ENCODE measurements at places on chromosomes 16 and 17. TPM values are rescaled to one million over a fixed set of nuclear protein-coding genes. Genes with fewer than 3 reads are reported as not detected.

The PDIA2 gene
- polyA plus RNA-seq: 1.8 TPM

The MPP2 gene
- polyA plus RNA-seq: 6.1 TPM

The ULK2 gene
- polyA plus RNA-seq: 31.8 TPM

DNA sequence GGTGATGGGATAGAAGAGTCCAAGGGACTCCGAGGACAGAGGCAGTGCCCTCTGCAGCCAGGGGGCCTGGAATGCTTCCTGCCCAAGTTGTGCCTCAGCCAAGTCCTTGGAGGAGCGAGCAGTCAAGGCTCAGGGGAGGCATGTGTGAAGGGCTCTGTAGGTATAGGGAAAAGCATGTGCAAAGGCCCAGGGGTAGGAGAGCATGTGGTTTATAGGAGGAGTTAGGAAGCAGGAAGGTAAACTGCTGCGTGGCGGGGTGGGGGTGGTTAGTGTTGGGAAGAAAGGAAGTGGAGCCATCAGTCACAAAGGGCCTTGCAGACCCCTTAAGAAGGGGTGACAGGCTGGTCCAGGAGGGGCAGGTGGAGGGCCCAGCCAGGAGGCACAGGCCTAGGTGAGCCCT lies 7.2 kb downstream of the POLR3E start:
- no peak for DNase-seq

- DNase-seq: no peak
Observed at GRCh38 chr17:41863074-41863848, 2.0 kb downstream of the KLHL11 start.

DNA sequence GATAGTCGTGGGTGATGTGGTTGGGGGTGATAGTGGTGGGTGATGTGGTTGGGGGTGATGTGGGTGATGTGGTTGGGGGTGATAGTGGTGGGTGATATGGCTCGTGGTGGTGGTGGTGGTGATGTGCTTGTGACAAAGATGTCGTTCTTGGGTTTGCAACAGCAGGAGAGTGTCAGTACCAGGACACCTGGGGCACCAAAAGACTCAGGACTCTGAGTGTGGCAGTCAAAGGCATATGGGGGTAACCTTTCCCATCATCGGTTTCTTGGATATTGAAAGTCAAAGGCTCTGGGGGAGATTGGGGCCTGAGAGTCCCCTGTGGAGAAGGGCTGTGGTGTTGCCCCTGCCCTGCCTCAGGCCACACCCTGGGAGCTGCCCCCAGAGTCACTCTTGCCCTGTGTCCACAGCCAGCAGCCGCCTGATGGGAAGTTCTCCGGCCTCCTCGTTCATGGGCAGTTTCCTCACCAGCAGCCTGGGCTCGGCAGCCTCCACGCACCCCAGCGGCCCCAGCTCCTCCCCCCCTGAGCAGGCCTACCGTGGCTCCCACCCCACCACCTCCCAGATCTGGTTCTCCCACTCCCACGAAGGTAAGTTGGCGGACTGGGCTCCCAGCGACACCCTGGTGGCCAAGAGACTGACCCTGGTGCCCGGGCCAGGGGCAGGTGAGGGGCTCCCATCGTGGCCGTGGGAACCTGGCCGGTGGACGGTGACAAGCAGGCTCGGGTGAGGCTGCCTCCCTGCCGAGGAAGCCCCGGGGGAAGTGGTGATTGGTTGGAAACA lies 31.3 kb downstream of the BAHCC1 start:
- no peak for DNase-seq

- no peak for DNase-seq
Observed at GRCh38 chr17:1521086-1521640, 4.8 kb upstream of the INPP5K start.

- no peak for DNase-seq
Observed at GRCh38 chr17:83079352-83079747, at the start of gene METRNL. Gene METRNL (plus strand): TSS chr17:83079609. CDS start chr17:83079816, 207 bp downstream.

DNA sequence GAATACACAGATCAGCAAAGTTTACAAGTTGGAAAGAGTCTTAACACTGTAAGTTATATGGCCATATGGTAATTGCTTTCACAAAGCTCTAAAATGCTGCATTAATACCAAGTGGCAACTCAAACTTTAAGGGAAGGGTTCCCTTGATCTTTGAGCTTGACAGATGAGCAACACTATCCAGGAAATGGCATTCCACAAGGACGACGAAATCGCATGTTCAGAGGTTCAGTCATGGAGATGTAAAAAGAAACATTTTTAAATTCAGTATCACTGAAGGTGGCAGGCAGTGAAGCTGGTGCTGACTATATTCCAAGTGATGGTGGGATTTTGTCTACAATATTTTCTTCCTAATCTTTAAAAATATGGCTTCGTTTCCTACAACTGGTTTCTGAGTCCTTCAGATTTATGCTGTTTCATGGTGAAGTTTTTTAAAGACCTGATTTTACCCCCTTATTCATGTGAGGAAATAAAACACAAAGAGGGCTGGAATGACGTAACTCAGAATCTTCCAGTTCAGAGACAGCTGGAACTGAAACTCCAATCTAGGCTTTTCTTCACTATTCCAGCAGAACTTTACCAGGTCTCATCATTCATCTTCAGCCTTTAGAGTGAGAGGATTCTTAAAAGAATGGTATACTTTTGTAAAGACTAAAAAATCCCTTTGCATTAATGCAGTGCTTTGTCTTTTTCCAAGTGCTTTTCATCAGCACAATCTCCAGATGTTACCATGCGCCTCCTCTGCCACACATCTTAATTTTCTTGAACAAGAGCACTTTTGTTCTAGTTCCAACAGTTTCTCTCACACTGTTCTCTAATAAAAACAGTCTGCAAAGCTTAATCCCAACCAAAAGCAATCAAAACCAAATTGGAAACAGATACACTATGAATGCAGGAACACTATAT lies 20.2 kb downstream of the CHCT1 start:
- no peak for DNase-seq

- no peak for DNase-seq
Observed at GRCh38 chr17:40553694-40554534, 11.4 kb downstream of the CCR7 start.

GRCh38 chr16:29684679-29685078 lies 5.7 kb downstream of the QPRT start:
- DNase-seq: no peak

GRCh38 chr17:39618246-39618913 lies 8.4 kb upstream of the PPP1R1B start:
- no peak for DNase-seq

- DNase-seq: no peak
Observed at GRCh38 chr16:55542459-55543082, 23.9 kb upstream of the CAPNS2 start.

- no peak for DNase-seq
Observed at GRCh38 chr17:11772031-11772430, 173.8 kb downstream of the DNAH9 start.

GRCh38 chr16:14450846-14451245 lies 179.2 kb downstream of the PARN start:
- no peak for DNase-seq

GRCh38 chr17:72158895-72159885 lies 38.4 kb downstream of the SOX9 start:
- DNase-seq: no peak

- DNase-seq: no peak
Observed at GRCh38 chr16:57938936-57939871, 31.7 kb downstream of the CNGB1 start.

DNA sequence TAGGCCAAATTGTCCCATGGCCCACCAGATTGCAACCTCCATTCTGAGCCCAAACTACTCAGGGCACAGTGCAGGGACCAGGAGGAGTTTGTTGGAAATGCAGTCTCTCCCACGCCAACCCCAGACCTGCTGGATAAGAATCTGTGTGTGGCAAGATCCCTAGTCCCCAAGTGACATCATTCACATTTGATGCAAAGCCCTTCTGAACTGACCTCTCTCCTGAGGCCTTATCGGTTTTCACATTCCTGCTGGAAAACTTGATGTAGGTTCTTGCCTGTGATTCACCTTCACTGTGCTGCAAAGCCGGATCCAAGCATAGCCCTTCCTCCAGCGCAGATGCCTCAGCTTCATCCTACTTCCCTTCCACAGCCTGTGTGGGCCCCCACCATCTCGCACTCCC lies 6.6 kb upstream of the SHCBP1 start:
- no peak for DNase-seq

Data from left renal pelvis (tissue), 4 donors.